ENCODE measurements at places on chromosomes 2 and 18. TPM values are rescaled to one million over a fixed set of nuclear protein-coding genes. Genes with fewer than 3 reads are reported as not detected.

The PDCD1 gene
- total RNA-seq: not detected

The SERPINB7 gene
- total RNA-seq: 10.0 TPM

The TUBB8B gene
- not detected for total RNA-seq

The ALK gene
- 0.12 TPM for total RNA-seq

The MOCOS gene
- total RNA-seq: 5.1 TPM

The GAL3ST2 gene
- not detected for total RNA-seq

The RNU2-63P gene
- total RNA-seq: not detected
